Femur (tissue), 1 donor: ENCODE measurements at places on chromosomes 16 and 17.

DNA sequence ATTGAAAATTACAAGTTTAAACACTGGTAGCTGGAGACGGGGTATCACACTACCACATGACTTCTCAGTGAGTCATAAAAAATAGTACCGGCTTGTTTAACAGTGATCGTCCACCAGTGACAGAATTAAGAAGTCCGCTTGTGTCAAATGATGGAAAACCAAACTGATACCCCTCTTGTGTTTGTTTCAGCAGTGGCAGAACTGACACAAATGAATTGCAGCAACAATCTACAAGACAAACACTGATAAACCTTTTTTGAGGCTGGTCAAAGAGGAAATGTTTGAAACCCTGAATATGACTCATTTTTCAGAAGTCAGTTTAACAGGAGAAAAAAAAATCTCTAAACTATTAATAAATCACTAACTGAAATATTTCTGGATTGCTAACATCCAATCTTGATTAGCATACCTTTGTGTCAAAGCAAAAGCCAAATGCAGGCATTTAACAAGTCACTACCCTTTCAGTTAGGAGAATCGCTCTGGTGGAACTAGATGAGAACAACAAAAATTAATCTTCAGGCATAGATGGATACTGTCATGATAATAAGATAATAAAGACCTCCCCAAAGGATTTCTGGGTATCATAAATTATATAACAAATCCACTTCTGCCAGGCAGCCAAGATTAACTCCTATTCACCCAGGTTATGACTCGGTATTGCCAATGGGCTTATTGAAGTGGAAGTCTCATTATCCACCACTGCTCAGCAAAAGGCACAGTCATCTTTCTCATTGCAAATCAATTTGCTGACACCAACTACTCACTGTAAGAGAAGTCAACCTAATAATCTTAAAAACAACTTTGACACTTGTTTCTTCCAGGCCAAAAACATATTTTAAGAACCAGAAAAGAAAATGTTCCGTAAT, 20.8 kb downstream of the DCUN1D3 start:
- no peak for DNase-seq

DNA sequence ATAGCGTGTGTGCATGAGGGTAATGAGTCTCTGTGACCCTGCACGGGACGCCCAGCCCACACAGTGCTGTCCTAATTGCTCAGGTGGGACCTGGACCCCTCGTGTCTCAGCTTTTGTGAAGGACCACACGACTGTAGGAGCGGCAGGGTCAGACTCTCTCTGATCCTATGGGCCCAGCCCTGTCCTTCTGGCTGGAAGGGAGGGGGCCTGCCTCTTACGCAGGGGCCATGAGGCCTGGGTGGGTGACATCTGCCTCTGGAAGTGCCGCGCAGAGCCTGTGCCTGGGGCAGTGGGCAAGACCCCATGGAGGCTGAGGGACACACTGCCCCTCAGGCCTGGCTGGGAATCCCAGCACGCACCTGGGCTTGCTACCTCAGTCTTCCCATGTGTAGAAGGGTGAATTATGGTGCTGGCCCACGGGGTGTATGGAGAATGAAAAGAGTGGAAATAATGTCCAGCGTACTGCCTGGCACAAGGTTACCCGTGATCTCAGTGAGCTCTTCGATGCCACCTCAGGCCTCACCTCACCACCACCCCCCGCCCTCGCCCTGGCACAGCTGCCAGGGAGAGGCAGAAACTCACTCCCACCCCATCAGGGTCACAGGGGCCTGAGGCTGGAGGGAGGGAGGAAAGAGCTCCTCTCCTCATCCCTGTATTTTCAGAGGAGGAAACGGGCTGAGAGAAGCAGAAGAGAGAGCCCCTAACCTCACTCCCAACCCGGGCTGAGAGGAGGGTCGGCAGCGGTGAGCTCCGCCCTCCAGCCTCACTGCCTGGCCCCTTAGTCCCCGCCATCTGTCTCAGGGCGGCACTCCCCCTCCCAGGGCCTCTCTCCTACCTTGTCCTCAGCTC, 27.1 kb upstream of the DBNDD1 start:
- DNase-seq = no peak

DNA sequence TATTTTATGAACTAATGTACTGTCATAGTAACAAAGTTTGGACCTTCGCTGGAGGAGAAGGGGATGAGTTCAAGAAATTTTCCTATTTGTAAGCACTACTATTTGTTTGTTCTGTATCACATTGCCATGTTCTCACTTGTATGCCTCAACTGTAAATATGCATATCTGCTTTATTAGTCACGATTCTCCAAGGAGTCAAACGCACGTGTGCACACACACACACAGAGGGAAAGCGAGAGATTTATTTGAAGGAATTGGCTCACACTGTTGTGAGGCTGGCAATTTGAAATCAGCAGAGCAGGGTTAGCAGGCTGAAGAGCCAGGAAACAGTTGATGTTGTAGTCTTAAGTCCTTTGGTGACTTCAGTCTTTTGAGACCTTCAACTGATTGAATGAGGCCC, 24.9 kb upstream of the MYH2 start:
- no peak for DNase-seq

DNA sequence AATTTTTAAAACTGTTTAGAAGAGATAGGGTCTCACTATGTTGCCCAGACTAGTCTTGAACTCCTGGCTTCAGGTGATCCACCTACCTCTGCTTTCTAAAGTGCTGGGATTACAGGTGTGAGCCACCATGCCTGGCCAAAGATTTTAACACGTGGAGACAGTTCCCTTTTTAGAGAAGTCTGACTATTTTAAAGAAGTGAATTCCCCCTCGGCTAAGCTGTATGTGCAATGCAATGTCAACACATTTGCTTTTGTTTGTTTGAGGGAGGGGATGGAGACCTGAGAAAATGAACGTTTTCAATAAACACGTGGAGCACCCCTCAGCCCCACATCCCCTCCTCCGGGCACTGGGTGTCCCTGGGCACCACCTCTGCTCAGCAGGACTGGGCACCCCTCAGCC, 14.3 kb upstream of the RNPS1 start:
- DNase-seq = no peak

- no peak for DNase-seq
These were observed 20.9 kb downstream of the GP2 start for GRCh38 chr16:20306401-20306800.

GRCh38 chr16:56932721-56933619, 1.0 kb downstream of the HERPUD1 start:
- DNase-seq = peak; percentile 83

- DNase-seq = no peak
These were observed 2.6 kb downstream of the SHBG start for GRCh38 chr17:7632492-7632894.

- DNase-seq = no peak
These were observed 17.7 kb upstream of the TOM1L1 start for GRCh38 chr17:54882950-54883349.

DNA sequence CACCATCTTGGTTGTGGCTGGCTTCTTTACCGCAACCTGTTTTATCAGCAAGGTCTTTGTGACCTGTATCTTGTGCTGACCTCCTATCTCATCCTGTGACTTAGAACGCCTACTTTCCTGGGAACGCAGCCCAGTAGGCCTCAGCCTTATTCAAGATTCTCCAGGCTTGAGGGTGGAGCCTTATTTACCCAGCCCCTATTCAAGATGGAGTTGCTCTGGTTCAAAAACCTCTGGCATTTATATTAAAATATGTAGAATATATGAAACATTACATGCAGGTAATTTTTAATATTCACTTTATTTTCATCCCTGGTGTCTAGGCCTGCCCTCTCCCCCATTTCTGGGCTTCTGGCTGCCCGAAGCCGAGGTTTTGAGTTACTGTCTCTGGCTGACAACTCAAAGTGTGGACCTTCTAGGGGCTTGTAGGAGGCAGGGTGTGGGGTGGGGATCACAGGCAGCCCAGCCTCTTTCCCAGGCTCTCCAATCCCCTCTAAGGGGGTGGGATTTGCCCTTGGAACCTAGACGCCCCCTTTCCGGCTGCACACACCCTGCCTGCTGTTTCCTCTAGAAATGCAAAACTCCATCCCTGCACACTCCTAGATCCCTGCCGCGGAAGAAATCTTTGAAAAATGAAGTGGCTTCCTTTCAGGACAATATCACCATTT, 152.0 kb downstream of the KCNJ12 start:
- DNase-seq = no peak

- DNase-seq = peak; percentile 75
These were observed 3.1 kb upstream of the SETD6 start for GRCh38 chr16:58511933-58512815.

DNA sequence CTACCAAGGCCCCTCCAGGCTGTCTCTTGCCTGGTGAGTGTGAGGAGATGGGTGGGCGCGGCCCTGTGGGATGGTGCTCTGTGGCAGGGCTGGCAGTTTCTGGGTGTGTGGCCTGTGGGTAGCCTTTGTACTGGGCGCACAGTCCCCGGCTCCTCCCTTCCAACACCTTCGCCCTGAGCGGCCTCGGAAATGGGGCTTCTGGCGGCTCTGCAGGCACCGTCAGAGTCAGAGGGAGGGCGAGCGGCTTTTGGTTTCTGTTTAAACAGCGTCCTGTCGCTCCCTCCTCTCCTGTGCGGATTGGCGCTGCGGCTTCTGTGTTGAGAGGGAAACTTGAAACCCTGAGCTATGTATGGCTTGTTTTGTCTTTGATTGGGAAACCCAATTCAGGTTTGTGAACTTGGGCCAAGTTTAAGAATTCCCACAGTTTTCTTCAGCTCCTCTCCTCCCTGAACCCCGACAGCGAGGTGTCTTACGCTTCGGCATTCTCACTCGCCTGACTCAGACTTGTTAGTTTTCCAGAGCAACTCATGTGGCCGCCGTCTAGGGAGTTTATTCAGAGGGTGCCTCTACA, 8.3 kb upstream of the ZNF750 start:
- DNase-seq = peak; percentile 75

DNA sequence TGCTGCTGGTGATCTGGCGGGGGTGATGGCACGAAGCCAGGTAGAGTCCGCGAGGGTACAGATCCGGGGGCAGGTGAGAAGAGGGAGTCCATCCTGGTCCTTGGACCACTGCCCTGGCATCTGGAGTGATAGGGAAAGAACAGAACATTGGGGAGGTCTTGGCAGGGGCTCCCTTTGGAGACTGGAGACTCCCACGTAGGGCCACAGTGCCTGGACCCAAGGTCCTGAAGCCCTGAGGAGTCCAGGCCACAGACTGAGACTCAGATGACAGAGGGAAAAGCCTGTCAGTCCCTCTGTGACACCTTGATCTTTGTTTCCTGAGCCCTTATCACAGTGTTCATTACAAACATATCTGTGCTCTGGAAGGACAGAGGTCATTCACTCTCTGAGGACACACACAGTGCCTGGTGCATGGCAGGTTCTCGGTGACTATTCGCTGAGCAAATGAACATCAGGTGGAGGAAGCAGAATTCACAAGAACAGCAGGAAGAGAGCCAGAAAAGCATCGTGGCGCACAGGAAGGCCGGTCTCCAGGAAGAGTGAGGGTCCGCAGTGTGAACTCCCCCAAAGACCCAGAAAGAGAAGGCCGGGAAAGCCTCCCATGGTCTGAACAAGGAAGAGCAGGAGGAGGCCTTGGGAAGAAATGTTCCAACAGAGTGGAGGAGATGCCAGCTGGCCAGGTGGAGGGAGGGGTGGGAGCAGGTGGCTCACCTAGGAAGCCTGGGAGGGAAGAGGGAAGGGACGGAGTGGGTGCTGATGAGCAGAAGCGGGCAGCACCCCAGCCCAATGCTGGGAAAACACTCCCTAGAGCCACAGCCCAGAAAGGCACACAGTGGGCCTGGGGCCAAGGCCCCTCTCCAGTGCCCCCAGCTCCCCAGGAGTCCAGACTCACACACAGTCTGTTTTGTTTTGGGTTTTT, 20.5 kb downstream of the PEMT start:
- DNase-seq = no peak

GRCh38 chr17:50219342-50219741, 17.9 kb upstream of the COL1A1 start:
- DNase-seq = peak; percentile 78

- no peak for DNase-seq
These were observed 86.4 kb upstream of the HS3ST2 start for GRCh38 chr16:22727285-22728166.

GRCh38 chr17:21275579-21276263, 8.8 kb upstream of the MAP2K3 start:
- DNase-seq = peak; percentile 95

DNA sequence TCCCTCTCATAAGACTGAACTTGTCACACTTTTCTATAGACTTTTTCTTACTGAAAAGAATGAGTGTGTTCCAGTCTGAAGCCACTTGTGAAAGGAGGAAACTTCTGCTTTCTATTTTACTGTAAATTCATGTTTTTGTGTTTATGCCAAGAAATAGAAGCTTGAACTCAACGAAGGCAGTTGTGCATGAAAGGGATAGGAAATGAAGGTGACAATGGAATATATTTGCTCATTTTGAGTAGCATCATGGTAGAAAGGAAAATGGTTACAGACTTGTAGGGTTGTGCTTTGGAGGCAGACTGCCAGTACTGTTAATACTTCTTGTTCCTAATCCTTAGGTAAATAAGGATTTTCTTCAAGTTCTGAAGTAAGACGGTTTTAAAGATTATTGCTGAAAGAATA, 8.1 kb downstream of the CLTC start:
- DNase-seq = no peak

DNA sequence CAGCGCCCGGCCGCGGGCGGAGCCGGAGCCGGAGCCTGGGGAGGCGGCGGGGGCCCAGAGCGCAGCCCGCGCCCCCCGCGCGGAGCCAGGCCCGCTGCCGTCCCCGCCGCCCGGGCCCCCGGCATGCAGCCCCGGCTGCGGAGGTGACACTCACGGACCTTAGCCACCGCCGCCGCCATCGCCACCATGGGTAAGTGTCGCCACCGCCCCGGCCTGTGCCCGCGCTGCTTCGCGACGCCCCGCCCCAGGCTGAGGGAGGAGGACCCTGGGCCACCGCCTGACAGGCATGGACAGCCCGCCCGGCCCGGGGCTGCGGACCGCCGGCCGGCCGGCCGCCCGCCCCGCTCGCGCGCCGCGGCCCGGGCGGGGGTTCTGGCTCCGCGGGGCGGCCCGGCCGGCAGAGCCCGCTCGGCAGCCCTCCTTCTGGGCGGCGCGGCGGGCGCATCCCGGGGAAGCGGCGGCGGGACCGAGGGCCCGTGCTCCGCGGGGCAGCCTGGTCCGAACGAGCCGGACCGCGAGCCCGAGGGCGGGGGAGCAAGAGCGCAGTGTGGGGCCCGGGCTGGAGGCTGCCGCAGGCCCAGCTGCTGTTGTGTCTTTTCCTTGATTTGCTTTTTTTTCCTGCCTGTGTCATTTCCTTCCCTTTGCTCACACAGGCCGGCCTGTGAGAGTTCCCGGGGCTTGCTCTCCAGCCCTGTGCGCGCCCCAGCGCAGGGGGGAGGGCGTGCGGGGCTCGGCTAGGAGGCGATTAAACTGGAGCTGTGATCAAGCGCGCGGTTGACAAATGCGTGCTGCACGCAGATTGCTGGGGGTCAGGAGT, 565 bp downstream of the MAP3K3 start:
- DNase-seq = peak; percentile 79

GRCh38 chr16:28166394-28167208, 45.2 kb downstream of the XPO6 start:
- no peak for DNase-seq

- DNase-seq = no peak
These were observed 4.3 kb upstream of the ZNF750 start for GRCh38 chr17:82843904-82844680.
